ENCODE measurements at places on chromosomes 6 and 20.

DNA sequence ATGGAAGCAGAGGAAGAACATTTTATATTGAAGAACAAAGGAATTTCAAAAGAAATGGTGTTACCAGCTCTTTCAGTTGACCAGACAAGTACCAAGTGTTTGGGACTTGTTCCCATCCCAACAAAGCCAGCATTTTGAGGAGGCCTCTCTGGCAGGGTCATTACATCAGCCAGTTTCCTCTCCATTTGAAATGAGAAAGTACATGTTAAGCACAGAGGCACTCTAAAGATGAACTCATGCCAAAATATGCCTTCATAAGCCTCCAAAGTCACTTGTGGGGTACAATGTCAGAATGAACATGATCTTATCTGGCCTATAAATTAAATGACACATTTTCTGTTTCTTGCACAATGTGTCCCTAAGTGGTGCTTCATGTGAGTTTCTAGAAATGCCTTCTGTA, 223.9 kb downstream of the PRL start:
- peak; percentile 52 for DNase-seq

GRCh38 chr20:53914781-53915445, 155.5 kb downstream of the BCAS1 start:
- no peak for DNase-seq

DNA sequence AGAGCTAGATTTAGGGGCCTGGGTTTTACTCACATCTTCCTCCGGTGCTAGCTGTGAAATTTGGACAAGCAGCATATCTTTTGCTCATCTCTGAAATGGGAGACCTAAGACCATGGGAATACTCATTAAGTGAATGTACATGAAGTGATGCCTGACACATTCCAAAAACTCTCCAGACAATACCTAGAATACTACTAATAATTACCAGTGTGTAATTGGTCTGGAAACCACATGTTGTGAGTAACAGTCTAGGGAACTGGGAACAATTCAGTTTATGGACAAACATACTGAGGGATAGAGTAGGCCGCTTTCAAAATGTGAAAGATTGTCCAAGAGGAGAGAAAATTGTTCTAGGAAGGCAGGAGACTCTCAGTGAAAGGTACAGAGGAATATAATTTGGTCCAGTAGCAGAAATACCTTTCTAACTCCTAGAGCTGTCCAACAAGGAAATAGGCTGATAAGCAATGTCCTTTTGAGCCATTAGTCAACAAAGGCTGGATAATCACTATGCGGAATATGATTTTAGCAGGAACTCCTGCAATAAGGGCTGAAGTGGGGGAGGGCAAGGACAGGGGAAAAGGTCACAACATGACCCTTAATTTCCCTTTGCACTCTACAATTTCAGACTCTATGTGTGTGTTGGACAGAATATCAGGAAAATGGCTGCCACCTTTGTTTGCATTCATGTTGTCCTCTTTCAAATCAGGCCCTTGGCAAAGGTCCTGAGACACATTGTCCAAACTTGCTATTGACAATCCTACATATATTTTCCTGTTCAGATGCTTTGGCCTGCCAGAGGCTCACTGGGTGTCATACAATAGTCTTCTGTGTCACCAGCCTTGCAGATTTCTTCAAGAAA, 315.4 kb downstream of the PLCB1 start:
- DNase-seq = no peak

- peak; percentile 56 for DNase-seq
Observed at GRCh38 chr6:144008120-144008811, at the start of gene PLAGL1. TSS of gene PLAGL1 (minus strand) at chr6:144008259. CDS start at chr6:143948136, 60,123 bp downstream.

GRCh38 chr6:158780988-158781691, 38.0 kb downstream of the EZR start:
- no peak for DNase-seq

DNA sequence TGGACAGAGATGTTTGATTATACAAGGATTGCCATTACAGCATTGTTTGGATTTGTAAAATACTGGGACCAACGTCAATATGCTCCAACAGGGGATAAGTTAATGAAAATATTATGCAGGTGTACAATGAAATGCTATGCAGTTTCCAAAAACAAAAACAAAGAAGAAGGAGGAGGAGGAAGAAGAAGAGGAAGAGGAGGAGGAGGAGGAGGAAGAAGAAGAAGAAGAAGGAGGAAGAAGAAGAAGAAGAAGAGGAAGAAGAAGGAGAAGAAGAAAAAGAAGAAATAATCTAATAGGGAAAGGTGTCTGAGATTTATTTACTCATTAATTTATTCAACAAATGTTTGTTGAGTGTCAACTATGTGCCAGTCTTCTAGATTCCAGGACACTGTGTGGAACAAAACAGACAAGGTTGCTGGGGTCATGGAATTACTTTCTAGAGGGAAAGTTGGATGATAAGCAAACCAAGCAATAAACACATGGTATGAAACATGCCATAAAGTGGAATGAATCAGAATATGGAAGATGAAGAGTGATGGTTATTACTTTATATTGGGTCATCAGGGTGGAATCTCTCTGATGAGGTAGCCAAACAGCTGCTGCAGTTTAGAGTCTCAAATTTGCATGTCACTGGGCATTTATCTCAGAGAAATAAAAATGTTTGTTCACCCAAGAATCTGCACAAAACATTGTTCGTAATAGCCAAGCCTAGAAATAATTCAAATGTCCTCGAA, 6.3 kb upstream of the TRIM27 start:
- DNase-seq = peak; percentile 10
